ENCODE measurements at places on chromosomes 7 and 10. TPM values are rescaled to one million over a fixed set of nuclear protein-coding genes. Genes with fewer than 3 reads are reported as not detected.

GRCh38 chr7:25262586-25262985 is 34.3 kb upstream of the NPVF start:
- DNase-seq, result no peak

Gene PHYHIPL
- 3.0 TPM for polyA plus RNA-seq

Gene OLAH
- 0.34 TPM for polyA plus RNA-seq

Gene RNF133
- polyA plus RNA-seq, result 1.1 TPM

Gene OPN4
- polyA plus RNA-seq, result not detected

Data from left renal pelvis (tissue), 4 donors.